Omental fat pad (tissue), 4 donors: ENCODE measurements at places on chromosomes 16 and 17. TPM values are rescaled to one million over a fixed set of nuclear protein-coding genes. Genes with fewer than 3 reads are reported as not detected.

- DNase-seq = no peak
These were observed 10.2 kb downstream of the MYO19 start for GRCh38 chr17:36524428-36524876.

GRCh38 chr17:10034719-10035475 is 129.8 kb upstream of the RCVRN start:
- no peak for DNase-seq

DNA sequence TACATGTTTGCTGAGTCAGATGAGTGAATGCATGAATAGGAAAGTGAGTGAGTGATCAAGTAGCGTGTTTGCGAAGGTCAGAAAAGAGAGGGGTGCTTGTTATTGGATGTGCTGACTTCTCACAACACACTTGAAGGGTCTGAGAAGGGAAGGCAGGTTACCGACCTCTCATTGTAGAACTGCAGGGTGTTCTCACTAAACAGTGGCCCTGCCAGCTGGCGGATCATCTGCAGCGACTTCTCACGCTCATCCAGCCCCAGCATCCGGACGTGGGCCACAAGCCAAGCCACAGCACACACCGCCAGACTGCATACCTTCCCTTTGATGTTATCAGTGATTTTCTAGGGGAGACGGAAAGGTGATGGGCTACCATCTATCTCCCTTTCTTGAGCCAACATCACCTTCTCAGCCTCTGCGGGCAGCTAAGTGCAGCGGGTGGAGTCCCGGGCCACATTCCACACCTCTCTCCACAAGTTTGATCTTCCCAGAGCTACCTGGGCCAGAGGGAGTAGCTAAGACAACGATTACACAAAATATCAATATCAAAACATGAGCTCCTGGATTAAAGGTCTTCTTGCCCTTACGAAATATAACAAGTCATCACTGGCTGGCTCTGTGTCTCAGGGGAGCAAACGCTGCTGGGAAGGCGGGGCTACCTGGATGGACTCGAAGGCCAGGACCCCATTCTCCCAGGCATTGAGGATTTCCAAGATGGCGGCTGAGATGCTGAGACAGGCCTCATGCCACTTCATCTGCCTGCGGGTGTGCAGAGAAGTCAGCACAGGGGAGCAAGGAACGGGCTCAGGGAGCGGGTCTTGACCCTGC is 11.0 kb downstream of the CSF3 start:
- no peak for DNase-seq

DNA sequence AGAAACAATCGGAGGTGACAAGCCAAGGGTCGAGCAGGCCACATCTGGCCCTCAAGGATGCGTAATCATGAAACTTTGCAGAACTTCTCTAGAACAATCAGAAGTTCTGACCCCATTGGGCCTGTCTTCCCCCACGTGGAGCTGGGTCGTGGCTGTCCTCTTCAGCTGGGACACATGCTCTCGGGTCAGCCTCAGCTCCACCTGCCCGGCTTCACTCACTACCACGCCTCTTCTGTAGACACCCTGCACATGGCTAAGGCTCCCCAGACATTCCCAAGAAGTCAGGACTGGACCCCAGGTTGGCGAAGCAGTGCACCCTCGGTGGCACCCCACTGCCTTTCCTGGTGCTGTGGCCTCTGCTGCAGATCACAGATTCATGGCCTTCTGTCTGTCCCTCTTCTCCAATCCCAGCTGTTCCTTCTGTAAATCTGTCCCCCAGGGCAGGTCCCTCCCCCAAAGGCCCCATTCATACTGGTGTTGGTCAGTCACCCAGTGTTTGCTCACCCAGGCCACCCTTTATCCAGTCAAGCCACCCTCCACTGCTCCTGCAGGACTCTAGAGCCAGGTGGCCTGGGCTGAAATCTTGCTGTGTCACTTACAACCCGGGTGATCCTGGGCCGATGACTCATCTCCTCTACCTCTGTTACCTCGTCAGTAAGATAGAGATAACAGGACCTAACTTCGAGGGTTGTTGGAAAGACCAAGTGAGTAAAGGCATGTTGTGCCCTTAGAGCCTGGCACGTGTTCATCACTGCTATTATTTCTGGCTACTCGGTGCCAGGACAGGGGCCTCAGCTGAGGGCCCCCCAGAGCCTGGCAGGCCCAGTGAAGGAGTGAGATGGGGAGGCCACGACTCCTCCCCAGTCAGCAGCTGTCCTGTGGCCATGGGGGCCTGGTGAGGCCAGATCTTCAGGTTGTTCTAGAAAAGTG is 1.4 kb upstream of the SLC5A11 start:
- no peak for DNase-seq

DNA sequence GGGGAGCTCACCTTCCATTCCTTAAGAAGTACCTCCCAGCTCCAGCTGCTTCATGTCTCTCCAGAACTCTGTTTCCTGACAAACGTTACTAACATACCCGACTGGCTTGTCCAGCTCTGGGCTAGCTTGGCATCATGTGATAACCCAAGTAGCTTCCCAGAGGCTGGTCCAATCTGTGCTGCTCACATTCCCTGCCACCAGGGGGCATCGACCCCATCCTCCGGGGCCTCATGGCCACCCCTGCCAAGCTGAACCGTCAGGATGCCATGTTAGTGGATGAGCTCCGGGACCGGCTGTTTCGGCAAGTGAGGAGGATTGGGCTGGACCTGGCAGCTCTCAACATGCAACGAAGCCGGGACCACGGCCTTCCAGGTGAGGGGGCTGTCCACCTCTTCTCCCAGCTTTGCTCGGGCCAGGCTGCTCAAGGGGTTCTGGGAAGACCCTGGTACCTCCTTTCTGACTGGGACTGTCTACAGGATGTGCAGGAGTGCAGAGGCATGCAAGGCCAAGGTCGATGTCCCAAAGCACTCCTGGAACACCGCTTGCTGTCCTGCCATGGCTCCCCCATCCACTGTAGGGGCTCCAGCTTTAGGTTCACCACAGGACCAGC is 7.6 kb downstream of the EPX start:
- no peak for DNase-seq

Gene GRB7
- total RNA-seq = 13.0 TPM
